ENCODE measurements at places on chromosomes 5 and 9.

- peak; percentile 86 for DNase-seq
These were observed 1.8 kb downstream of the UBAP2 start for GRCh38 chr9:34046784-34047379.

GRCh38 chr5:15731699-15732098 lies 231.7 kb downstream of the FBXL7 start:
- DNase-seq, result no peak

DNA sequence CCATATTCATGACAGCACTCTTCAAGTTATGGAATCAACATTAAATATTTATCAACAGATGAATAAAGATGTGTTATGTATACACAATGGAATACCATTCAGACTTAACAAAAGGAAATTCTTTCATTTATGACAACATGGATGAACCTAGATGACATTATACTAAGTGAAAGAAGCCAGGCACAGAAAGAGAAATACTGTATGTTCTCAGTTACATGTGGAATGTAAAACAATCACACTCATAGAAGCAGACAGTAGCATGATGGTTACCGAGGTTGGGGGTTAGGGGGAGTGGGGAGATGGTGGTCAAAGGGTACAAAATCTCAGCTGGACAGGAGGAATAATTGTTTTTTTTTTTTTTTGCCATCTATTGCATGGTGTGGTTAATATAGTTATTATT lies 431.9 kb downstream of the DMAC1 start:
- DNase-seq, result no peak

DNA sequence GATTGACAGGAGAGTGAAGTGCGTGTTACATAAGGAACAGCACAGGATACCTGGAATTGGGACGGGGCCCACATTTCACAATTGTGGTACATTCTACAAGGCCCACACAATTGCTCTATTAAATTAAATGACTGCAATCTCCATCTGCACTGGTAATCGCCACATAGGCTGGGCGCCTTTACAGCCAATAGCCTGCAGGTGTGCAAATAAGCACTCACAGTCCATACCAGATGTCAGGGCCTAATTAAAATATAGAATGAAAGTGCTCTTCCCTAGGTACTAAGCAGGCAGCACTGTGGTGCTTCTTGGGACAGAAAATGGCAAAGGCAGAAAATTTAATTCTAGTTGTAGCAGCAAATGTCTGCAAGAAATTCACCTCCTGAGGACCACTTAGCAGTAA lies 82.7 kb downstream of the ATP10B start:
- DNase-seq, result no peak

DNA sequence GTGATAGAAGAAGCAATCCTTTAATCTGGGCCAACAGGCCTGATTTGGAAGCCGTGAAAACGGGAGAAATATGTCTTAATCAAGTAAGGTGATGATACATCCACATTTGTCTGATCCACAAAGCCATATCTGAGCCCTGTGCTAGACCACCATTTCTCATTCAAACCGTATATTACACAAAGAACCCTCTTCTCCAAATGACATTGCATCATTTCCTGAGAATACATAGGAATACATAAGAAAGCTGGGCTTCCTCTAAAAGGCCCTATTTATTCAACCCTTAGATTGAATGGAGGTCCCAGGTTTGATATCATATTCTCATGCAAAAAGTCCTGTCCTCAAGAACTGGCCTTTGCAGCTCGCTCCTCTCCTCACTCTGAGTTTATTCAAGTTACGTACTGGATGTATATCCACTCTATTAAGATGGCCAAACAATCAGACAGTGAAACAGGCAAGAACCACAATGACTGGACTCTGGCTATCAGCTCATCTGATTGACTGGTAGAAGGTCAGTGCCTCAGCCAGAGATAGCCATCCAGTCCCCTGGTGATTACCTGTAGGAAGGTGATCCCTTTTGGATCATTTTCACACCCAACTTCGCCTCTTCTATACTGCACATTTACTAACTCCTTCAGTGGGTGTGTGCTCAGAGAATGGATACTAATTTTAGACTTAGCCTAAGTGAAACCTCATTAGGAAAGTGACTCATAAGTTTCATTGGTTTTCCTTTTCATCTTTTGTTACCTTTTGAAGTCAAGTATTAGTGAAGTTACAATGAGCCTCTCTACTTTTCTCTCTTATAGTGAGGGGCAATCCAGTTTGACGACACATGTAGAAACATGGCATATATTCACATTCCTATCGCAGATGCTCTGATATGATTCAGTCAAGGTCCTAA lies 167.6 kb upstream of the WWC1 start:
- no peak for DNase-seq

DNA sequence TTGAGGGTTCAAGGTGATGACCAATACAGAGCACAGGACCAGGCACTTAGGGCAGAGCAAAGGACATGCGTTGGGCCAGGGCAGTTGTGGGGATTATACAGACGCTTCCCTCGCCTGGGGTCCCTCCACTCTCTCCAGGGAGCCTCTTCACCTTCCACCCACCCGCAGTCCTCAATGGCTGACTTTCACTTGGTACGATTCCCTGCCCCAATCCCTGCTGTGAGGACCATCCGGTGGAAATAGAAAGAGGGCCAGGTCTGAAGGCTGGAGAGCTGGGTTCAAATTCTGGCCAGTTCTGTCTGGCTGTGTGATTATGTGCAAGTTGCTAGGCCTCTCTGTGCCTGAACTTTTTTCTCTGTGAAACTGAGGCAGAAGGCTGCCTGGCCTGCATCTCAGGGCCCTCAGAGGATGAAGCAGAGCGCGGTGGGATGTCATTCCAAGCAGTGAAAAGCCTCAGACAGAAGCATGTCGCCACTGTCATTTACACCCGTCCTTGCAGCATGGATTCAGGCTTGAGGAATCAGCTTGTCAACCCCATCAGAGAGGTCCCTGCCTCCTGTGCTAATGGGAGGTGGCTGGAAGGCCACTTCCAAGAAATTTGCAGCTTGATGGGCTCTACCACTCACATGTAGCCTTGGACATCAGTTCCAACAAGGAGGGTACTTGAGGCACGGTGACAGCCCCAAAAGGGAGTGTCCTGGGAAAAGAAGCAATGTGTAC lies 206.6 kb upstream of the IER5L start:
- no peak for DNase-seq

- DNase-seq, result no peak
These were observed 9.1 kb downstream of the IL31RA start for GRCh38 chr5:55860288-55860687.

- DNase-seq, result peak; percentile 61
These were observed 387.4 kb downstream of the ACTL7B start for GRCh38 chr9:108468364-108468763.

- DNase-seq, result no peak
These were observed 400.3 kb downstream of the ZSWIM6 start for GRCh38 chr5:61732369-61732768.

- DNase-seq, result no peak
These were observed 22.9 kb downstream of the KDM4C start for GRCh38 chr9:6780690-6781089.

DNA sequence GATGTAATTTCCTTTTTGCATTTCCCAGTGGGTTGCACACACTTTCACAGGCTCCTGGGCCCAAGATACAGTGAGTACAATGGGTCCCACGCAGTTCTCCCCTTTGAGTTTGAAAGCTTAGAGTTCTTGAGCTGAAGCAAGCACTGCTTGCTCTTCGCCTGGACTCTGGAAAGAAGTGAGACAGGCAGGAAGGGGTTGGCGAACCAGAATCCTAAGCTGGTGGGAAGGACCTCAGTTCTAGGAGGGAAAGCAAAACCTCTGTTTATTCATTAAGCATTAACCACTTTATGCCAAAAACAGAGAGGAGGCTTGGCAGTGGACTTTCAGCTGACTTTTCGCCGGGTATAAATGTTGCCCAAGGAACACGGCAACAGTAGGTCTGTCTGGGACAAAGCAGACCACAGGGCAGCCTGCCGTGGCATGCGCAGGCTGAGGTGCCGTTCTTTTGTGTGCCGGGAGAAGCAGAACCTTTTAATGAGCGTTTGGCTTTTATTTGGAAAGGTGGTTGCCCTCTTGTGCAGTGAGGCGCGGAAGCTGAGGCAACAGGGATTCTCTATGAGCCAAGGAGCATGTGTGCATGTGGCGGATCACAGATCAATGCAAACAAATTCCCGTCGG lies 239.9 kb upstream of the PANK3 start:
- DNase-seq, result no peak

DNA sequence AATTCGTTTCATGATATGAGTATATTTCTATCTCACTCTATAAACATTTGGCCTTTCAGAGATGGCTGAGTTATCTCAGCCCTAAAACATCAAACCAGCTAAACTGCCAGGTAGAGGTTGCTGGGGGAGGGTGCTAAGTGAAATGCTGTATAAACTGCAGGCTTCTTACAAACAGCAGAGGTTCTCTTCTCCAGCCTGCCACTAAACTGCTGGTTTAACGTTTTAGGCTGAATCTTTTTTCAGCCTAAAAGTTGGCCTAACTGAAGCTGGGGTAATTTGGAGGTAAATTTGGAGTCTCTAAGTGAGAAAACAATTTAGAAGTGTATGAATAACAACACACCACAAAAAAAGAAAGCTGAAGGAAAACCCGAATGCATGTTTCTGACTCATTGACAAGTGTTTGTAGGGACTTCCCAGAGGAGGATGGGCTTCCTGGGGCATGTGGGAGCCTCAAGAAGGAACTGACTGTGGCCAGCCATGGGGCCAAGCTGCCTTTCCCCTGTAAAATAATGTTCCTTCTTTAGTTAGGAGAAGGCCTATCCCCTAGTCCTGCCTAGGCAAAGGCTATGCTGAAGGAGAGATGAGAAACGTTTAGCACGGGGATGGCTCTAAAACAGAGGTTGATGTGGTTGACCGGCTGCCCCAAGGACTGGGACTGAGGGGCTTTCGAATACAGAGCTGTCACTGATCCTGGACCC lies 44.3 kb downstream of the SLC28A3 start:
- DNase-seq, result peak; percentile 49

GRCh38 chr5:168879331-168879730 lies 300.2 kb upstream of the PANK3 start:
- no peak for DNase-seq

DNA sequence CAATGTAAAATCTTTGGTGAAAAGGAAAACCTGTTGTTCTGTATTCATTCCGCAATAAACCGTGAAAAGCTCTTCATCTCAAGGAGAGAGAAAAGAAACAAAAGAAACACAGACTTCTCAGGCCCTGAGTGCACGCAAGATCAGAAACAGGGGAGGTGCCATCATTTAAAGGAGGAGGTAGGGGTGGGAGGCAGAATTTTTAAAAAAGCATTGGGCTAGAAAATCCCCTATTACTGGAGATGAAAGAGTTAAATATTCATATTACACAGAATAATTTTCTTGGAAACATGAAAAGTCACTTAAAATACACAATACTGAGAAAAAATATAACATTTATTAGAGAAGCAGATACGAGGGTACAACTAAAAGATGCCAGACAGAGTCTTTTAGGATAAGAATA lies 56.3 kb downstream of the USP20 start:
- DNase-seq, result no peak

- no peak for DNase-seq
These were observed 1.9 kb upstream of the KCNIP1 start for GRCh38 chr5:170501931-170502330.

DNA sequence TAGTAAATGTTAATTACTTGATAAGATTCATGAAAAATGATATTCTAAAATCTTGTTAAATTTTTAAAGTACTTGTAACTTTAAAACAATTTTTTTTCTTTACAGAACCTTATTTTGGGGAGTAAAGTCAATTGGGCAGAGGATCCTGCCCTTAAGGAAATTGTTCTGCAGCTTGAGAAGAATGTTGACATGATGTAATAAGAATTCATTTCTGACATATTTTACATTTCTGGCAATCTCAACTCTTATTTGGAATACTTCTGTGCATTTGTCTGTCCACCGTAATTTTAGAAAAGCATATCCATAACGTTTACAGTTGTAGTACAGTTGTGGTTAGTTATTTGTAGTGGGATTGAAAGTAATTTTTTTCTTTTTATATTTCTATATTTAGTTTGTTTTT lies 20.2 kb downstream of the CENPH start:
- no peak for DNase-seq

DNA sequence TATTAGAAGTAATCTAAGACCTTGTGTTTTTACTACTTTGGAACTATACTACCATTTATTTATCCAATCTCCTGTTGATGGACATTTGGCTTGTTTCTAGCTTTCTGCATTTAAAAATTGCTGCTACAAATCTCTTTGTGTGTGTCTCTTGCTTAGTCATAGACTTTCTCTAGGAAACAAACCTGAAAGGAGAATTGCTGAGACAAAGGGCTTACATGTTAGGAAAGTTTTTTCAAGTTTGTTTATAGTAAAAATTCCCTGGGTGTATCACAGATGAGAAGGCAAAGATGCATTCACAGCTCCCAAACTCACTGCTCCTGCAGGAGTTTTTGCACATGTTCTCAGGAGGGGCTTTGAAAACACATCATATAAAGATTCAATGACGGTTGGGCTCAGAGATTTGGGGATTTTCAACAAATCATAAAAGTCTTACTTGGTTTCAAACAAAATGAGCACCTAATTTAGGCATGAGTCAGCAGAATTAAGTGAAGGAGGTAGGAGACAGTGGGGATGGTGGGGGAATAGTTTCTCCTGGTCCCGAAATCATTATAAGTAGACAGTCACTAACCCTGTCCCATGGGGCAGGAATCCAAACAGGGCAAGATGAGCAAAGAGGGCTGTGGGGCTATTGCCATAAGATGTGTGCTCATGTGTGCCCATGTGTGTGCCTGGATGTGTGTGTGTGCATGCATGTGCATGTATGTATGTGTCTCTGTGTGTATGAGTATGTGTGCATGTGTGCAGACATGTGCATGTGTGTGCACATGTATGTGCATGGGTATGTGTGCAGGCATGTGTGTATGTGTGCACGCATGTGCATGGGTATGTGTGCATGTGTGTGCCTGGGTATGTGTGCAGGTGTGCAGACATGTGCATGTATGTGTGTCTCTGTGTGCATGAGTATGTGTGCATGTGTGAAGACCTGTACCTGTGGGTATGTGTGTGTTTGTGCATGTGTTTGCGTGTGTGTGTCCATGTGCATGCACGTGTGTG lies 43.4 kb upstream of the S1PR3 start:
- no peak for DNase-seq

GRCh38 chr9:98318041-98318790 lies 62.8 kb upstream of the TBC1D2 start:
- no peak for DNase-seq

GRCh38 chr9:89379508-89380115 lies 61.3 kb downstream of the SECISBP2 start:
- DNase-seq, result no peak

GRCh38 chr5:95526871-95527270 lies 27.9 kb downstream of the SKIC3 start:
- DNase-seq, result no peak

GRCh38 chr9:29208670-29209069 lies 1635.4 kb upstream of the C9orf72 start:
- DNase-seq, result no peak

Measured in dermis blood vessel endothelial cell (primary cell).